ENCODE measurements at places on chromosomes 6 and 20. TPM values are rescaled to one million over a fixed set of nuclear protein-coding genes. Genes with fewer than 3 reads are reported as not detected.

MLIP gene
- total RNA-seq = 11.5 TPM

WRNIP1 gene
- 24.8 TPM for total RNA-seq

TMEM74B gene
- 2.5 TPM for total RNA-seq

LAMP5 gene
- 1.9 TPM for total RNA-seq

SIRPD gene
- total RNA-seq = 0.39 TPM

ADGRF4 gene
- total RNA-seq = 7.6 TPM

FOXC1 gene
- 15.3 TPM for total RNA-seq

COL21A1 gene
- total RNA-seq = 79.8 TPM

SLC17A3 gene
- not detected for total RNA-seq

DEFB116 gene
- total RNA-seq = not detected

CDH26 gene
- total RNA-seq = 6.5 TPM

HLA-DMA gene
- 7.1 TPM for total RNA-seq

NKAIN4 gene
- 3.7 TPM for total RNA-seq

FAM209B gene
- total RNA-seq = not detected

Data from skin of body (tissue), 3 donors.